ENCODE measurements at places on chromosomes 16 and 17.

DNA sequence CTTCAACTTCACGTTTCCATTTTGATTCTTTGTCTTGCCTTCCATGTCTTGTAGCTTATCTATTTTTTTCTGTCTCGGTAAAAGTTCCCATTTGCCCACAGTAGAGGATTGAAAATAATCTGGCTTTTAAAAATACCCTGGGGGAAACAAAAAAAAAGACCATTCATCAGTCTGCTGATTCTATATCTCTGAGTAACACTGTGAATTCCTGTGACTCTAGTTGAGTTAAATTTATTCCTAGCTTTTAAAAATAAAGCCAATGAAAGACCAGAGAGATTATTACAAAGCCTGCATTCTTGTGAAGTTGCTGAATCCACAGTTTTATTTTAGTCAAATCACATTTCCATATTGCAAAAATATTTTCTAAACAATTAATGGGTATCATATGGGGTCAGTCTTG is 532.3 kb downstream of the CDH13 start:
- DNase-seq = no peak

DNA sequence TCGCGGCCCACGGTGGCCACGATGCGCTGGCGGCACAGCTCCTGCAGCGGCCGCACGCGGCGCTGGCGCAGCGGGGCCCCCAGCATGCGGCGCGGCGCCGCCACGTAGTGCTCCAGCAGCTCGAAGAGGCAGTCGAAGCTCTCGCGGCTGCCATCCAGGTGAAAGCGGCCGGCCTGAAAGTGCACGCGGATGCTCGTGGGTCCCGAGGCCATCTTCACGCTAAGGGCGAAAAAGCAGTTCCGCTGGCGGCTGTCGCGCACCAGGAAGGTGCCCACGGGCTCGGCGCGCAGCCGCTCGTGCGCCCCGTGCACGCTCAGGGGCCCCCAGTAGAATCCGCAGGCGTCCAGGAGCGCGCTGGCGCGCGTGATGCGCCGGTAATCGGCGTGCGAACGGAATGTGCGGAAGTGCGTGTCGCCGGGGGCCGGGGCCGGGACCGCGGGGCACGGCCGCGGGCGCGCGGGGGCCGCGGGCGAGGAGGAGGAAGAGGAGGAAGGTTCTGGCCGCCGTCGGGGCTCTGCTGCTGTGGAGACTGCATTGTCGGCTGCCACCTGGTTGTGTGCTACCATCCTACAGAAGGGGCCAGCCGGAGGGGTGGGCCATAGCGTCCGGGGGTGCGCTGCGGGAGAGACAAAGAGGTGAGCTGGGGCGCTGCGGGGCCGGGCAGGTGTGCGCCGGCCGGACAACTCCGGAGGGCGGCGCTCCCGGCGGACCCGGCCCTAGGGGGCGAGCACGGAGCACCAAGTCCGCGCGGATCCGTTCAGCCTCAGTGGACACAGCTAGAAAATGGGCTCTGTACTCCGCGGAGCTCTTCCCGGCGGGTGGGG is 879 bp downstream of the SOCS1 start:
- DNase-seq = no peak

- no peak for DNase-seq
Observed at GRCh38 chr17:21253646-21254441, 634 bp upstream of the NATD1 start.

GRCh38 chr17:54864636-54865356 is 35.9 kb upstream of the TOM1L1 start:
- no peak for DNase-seq

DNA sequence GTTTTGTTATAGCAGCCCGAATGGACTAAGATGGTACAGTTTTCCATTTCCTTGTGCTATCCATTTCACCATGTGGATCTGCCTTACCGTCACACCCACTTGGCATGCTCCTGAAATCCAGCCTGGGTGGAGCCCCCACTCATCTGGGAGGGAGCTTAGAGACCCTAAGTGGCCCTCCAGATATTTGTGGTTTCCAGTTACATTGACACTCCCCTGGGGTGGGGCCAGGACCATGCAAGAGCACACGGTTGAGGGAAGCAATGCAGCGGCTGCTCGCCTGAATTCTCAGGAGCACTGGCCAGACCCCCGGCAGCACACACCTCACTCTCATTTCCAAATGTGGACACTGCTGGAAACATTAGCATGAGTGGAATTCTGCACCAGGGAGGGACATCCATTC is 231.1 kb downstream of the UTP18 start:
- DNase-seq = no peak

DNA sequence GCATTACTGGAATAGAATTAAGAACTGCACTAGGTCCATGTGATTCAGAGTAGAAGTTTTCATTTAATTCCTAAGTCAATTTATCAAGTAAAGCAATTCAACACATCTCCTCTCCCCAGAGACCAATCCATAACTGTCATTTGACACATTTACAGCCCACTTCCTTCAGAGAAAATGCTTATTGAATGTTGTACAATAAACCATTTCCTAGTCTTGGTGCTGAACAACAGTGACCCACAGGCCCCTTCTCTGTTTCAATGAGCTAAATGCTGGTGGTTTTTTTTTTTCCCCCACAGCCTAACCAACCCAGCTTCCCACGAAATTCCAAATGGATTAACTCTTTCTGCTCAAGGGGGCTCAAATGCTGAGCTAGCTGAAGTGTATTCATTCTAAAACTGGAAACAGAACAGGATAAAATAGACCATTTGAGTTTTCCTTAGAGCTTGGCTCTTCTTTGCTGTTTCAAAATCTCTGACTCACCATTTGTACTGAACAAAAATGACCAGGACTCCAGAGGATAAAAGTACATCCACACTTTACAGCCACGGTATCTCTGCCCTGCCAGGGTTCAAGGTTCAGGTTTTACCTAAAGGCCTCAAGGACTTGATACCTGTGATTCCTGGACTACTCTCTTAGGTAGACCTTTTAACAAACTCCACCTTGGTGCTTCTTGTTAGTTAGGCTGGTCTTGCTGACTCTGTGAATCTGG is 62.3 kb downstream of the TMEM100 start:
- peak; percentile 99 for DNase-seq

DNA sequence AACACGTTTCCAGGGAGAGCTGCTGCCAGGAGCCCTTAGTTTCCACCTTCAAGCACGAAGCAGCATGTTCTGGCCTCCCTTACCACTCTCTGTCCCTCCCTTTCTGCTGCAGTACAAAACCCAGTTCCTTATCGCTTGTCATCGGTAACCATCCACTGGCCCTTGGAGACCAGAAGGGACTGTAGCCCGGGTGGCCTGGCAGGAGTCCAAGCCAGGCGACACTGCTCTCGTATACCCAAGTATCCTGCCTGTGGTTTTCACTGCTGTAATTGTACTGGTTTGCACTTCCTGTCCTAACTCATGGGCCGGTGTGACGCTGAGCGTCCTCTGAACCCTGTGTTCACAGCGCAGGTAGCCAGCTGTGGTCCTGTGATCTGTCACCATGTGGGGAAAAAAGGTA is 81.1 kb downstream of the MAF start:
- DNase-seq = no peak

DNA sequence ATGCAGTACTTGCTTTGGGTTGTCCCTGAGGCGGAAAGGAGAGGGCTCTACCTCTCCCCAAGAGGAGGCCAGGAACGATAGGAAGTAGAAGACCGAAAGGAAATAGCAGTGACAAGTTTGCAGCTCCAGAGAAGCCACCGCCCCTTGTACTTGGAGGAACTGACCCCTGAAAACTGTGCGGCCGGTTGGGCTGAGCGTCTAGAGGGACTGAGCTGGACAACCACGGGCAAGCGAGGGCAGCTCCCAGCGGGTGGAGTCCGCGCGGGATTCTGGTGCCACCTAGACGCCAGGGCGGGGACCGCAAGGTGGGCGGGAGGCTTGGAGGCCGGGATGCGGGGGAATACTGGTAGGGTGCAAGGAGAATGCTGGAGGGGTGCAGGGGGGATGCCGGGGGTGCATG is 1.3 kb upstream of the SLC6A4 start:
- DNase-seq = no peak

GRCh38 chr17:15257796-15258512 is 7.2 kb downstream of the PMP22 start:
- no peak for DNase-seq

DNA sequence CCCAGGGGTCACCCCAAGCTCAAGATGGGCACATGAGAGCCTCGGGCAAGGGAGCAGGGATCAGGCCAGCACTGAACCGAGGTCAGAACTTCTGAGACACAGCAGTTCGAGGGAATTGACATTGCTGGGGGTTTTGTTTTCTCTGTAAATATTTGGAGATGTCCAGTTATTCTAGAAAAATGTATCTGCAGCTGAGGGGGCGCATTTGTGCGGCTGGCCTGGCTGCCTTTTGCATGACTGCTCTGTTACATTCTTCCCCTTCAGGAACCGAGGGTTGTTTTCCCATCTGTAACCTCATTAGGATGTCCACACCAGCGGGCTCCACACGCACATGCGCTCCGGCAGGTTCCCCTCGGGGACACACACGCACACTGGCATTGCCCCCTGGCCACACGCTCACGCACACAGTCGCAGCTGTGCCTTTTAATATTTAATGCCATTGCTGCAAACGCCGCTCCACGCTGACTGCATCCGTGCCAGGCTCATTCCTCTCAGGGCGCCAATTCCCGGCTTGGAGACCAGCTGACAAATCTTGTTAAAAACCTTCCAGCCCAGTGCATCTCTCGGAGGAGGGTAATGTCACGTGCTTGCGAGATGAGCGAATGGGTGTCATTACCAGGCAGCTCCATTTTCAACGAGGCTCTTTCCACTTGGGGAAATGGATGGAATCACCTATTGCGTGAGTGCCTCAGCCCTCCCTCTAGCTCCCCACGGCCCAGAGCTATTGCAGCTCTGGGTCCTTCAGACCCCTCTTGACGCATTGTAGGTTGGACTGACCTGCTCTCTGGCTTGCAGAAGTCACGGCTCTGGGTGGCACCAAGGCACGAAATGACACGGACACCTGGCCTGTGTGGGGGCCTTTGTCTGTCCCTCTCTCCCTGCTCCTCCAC is 13.1 kb downstream of the CCR7 start:
- peak; percentile 66 for DNase-seq

- DNase-seq = no peak
Observed at GRCh38 chr17:41583137-41584127, 3.3 kb downstream of the KRT14 start.

DNA sequence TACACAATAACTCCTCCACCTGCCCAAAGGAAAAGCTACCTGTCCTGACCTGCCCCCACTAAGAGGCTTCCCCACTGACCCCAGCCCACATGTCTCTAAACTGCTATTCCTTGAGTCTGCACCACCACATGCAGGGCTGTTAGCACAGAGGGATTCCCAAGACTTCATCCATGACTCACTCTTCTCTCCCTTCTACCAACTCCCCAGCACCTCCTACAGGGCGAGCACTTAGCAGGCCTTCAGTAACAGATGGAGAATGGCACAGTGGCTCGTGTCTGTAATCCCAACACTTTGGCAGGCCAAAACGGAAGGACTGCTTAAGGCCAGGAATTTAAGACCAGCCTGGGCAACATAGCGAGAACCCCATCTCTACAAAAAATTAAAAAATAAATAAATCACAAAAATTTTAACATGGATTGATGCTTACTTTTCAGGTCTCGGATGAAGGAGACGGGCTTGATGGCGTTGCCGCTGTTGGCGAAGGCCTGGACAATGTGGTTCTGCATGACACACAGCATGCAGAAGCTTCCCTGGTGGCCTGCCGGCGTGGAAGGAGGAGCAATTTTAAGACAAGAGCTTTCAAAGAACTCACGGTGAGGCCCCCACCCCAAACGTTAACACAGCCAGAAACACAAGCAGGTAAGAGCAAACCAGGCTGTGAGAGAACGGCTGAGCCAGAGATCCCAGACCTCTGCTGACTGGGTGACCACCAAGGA is 12.0 kb downstream of the USP36 start:
- no peak for DNase-seq

DNA sequence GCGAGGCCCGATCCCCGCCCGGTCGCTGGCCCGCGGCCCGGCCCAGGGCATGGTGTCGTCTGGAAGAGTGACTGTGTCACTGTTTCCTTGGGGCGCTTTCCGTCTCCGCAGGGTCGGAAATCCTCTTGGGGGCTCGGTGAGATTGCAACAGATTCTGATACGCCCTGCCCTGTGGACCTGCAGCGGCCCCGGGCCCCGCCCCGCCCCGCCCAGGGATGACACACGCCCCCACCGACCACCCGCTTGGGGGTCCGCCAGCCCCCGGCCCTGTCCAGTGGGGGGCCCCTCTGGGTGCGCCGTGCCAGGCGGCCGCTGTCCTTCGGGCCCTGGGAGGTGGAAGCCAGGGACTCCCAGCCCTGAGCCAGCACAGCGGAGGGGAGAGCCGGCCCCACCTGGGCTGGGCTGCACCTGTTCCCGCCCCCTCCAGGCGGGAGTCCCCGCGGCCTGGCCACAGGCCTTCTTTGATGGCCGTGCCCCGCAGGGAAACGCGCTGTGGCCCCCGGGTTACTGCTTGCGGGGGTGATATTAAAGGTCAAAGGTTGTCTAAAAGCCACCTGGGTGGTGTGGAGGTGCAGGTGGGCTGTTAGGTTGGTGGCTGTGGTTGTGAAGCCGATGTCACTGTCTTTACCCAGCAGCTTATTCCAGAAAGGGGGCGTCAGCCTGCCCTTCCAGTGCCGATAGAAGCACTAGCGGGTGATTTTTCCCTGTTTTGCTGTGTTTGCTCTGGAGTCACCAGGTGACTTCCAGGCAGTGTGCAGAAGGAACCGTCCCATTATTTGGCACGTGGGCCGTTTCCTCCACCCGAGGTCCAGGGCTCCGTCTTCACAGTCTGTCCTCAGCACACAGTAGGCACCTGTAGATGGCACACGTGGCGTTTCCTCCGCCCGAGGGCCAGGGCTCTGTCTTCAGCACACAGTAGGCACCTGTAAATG is 752 bp downstream of the TBC1D24 start:
- no peak for DNase-seq

GRCh38 chr17:78120971-78121800 is 7.4 kb downstream of the TMC6 start:
- DNase-seq = no peak

All from fibroblast of skin of left quadriceps (primary cell).